NCI-H1105 (cell line): ENCODE measurements at places on chromosomes 5 and 9.

GRCh38 chr9:110615498-110615897 lies 36.0 kb upstream of the SVEP1 start:
- no peak for DNase-seq

DNA sequence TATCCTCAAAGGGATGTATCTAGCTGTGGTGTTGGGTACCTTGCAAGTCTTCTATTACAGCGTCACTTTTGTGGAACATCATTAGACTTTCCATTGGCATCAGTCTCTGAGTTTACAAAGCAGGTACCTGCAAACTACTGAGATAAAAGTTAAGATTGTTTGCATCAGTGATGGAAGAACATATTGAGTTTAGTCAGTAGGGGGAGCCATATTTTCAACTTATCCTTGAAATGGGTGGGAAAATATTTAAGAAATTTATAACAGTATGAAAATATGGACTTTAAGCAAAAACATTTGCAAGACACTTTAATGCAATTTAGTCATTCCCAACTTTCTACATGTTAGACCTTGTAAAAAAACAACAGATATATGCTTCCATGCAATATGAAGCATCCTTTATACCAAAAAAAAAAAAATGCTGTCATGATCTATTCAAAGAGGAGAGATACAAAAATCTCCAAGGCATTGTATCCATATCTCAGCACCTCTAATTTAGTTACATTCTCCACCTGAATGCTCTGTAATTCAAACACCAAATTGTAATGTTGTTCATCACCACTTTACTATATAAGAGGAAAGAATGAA lies 98.6 kb upstream of the ADAMTS19 start:
- DNase-seq = no peak

- DNase-seq = peak; percentile 86
These were observed 283.4 kb downstream of the NFIB start for GRCh38 chr9:14030375-14031059.

DNA sequence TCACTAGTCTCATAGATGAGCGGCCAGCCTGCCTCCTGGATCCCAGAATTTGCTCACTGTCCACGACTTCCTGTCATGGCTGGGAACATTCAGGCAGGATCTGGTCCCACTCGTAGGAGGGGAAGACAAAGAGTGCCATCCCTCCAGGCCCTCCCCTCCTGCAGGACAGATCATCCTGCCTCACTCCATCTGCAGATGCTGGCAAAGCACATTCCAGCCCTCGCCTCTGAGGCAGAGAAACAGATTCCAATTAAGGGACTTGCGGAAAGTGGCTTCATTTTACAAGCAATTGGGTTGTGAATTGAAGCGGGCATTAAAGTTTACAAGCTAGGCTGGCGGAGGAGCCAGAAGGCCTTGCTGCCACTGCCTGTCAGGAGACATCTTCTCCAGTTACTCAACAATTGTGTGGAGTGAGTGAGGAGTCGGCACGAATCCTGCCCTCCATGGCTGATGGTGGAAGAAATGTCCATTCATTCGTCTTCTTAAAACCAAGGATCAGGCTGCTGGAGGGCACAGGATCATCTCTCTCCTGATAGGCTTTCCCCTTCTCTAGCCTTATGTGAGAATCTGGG lies 41.8 kb upstream of the KCNMB1 start:
- no peak for DNase-seq

GRCh38 chr5:3604501-3604900 lies 8.9 kb downstream of the IRX1 start:
- no peak for DNase-seq

- DNase-seq = no peak
These were observed 56.8 kb downstream of the HMGCS1 start for GRCh38 chr5:43256261-43256966.

GRCh38 chr5:87210743-87211142 lies 56.9 kb upstream of the RASA1 start:
- DNase-seq = peak; percentile 34

- no peak for DNase-seq
These were observed 41.6 kb downstream of the CYSTM1 start for GRCh38 chr5:140216478-140217074.
